ENCODE measurements at places on chromosomes 7 and 10.
A peak's percentile ranks its signal among the peaks of the same experiment; 100 is the strongest.

- DNase-seq = no peak
Measured at GRCh38 chr10:97861924-97862323, 12.3 kb downstream of the GOLGA7B start.

DNA sequence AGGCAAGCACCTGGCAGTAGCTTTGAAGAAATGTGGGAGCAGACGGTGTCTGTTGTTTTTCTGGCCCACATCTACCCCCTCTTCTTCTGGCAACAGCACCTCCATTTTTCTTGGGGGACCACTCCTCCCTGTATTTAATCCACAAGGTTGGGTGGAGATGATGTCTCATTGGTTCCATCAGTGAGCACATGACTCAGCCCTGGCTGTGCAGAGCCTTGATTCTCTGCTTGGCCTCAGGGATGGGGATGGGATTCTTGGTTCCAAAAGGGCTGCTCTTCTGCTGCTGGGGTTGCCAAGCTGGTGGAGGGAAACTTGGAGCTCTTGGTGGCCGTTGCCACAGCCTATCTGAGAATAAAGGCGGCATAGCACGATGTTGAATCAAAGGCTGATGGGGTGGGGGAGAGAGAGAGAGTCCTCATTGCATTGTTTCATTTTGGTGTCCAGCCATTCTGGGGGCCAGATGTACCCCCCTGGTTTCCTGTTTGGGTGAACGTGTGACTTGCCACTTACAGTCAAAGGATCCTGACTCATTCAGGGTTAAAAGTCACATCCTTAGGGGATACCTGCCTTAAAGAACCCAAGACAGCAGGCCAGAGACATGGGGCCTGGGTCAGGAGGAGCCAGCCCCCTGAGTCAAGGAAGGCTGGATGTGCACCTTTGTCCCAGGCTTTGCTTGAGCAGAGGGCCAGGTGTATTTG lies 25.9 kb downstream of the GRK5 start:
- DNase-seq = no peak

- DNase-seq = peak; percentile 8
Measured at GRCh38 chr10:47165711-47166404, 134.1 kb upstream of the GDF10 start.

DNA sequence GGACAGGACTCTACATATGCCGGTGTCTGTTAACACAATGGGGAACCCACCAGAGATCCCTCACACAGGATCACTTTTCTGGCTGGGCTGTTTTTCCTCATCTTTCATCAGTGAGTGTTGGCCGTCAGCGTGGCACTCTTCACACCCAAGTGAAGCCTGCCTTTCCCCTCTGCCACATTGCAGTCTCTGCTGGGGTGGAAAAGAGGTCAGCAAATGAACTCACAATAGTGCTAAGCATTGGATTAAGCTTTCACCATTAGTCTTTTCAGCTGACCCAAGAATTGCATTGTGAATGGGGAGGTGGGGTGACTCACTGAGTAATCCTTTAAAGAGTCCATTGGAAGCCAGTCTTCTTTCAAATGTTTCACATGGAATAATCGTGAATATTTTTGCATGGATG lies 143.0 kb downstream of the KIAA1217 start:
- DNase-seq = no peak

DNA sequence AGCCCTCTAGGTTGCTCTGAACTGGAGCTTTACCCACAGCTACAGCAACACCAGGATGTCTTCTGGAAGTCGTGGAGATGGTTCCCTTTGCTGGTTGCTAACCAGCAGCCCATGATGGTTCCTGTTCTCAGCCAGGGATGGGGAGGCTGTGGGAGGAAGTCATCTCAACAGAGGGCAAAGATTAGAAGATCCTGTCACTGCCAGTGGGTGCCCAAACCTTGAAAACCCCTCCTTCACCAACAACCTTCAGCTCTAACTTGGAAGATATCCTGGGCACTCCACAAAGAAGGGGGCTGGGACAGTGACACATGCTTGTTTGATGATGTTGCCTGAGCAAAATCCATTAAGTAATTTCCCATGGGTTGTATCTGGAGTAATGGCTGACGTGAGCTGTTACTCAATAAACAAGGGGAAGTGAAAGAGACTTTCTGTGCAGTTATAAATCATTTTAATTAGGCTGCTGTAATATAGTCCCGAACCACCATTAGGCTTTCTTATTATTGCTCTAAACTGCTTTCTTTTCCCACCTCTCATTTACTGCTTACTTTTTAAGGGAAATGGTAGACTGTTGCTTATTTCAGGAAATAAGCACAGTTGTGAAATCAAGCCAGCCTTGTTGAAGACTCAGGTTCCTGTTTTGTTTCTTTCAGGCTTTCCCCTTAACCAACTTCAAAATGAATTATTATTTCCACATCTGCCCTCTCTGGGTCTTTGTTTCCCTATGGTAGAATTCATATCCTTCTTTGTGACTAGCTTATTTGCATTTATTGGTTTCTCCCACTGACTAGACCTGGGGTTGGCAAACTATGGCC lies 124.8 kb downstream of the PPP1R17 start:
- DNase-seq = no peak

- no peak for DNase-seq
Measured at GRCh38 chr10:28171468-28172222, 131.2 kb downstream of the MPP7 start.

DNA sequence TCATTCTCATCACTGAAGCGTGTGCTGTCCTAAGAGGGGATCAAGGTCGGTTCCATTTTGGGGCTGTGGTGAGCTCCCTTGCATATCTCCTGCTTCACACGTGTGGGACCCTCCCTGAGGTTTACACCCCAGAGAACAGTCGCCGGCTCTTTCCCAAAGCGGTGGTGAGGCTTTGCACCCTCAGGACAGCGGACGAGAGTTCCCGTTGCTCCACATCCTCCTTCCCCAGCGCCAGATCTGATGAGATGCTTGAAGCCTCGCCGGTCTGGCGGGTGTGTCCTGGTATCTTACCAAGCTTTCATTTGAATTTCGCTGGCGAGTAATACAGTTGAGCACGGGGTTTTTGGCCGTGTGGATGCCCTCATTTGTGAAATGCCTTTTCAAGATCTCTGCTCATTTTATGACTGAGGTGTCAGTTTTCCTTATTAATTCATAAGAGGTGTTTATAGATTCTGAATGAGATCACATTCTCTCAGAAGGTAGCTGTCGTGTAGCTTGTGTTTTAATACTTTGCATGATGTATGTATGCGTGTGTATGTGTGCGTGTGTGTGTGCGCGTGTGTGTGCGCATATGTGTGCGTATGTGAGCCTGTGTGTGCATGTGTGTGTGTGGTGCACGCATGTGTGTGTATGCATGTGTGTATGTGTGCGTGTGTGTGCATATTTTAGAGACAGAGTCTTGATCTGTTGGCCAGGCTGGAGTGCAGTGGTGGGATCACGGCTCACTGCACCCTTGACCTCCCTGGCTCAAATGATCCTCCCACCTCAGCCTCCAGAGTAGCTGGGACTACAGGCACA lies 30.7 kb downstream of the ELFN1 start:
- no peak for DNase-seq

Data from T-helper 2 cell (primary cell).